Activated CD4-positive, alpha-beta T cell treated with anti-CD3 and anti-CD28 coated beads for 24 hours (primary cell): ENCODE measurements at places on chromosomes 4 and X.

GRCh38 chrX:44303119-44303518, 40.4 kb downstream of the EFHC2 start:
- no peak for DNase-seq

GRCh38 chr4:142556570-142557238, 289.4 kb downstream of the INPP4B start:
- no peak for DNase-seq

- no peak for DNase-seq
Measured at GRCh38 chr4:5376015-5376414, 324.7 kb downstream of the STK32B start.

- no peak for DNase-seq
Measured at GRCh38 chr4:117134386-117134785, 49.0 kb upstream of the TRAM1L1 start.

- no peak for DNase-seq
Measured at GRCh38 chr4:184596044-184596616, 53.1 kb downstream of the CASP3 start.

DNA sequence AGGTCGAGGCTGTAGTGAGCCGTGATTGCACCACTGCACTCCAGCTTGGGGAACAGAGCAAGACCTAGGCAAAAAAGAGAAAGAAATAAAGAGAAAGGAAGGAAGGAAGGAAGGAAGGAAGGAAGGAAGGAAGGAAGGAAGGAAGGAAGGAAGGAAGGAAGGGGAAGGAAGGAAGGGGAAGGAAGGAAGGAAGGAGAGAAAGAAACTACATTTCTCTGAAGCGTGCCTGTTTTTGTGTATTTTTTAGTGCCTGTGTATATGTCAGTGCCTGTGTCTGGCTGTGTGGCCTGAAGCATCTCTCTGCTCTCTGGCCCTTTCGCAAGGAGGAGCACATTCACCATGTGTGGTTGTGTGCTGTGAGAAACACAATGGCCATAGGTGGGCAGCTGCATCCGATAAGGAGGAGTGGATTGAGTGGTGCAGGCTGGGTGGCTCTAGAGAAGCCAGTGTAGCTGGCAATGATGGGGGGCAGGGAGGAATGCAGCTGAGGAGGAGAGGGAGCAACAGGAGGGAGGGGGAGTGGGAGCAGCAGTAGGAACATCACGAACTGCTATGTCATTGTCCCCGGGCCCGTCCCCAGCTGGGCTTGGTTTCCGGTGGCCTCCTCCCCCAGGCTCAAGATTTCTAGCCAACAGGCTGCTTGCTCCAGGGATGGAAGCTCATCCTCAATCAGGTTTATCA, 11.4 kb downstream of the SYN1 start:
- DNase-seq, result no peak

DNA sequence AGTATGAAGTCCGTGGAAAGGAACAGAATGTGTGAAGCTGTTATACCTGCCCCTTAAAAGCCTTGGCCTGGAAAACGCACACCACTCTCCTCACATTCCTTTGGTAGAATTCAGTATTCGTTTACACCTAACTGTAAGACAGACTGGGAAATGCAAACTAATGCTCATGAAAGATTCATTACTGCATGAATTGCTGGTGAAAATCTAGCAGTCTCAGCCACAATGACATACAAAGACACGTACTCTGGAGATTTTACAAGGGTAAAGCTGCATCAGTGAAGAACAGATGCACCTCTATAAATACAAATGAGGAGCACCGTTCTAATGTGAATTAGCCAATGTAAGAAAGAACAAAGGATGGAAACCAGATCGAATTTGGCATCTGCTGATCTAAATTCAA, 2051.3 kb downstream of the PCDH7 start:
- DNase-seq, result no peak
